ENCODE measurements at places on chromosomes 3 and 15.
A peak's percentile ranks its signal among the peaks of the same experiment; 100 is the strongest.

DNA sequence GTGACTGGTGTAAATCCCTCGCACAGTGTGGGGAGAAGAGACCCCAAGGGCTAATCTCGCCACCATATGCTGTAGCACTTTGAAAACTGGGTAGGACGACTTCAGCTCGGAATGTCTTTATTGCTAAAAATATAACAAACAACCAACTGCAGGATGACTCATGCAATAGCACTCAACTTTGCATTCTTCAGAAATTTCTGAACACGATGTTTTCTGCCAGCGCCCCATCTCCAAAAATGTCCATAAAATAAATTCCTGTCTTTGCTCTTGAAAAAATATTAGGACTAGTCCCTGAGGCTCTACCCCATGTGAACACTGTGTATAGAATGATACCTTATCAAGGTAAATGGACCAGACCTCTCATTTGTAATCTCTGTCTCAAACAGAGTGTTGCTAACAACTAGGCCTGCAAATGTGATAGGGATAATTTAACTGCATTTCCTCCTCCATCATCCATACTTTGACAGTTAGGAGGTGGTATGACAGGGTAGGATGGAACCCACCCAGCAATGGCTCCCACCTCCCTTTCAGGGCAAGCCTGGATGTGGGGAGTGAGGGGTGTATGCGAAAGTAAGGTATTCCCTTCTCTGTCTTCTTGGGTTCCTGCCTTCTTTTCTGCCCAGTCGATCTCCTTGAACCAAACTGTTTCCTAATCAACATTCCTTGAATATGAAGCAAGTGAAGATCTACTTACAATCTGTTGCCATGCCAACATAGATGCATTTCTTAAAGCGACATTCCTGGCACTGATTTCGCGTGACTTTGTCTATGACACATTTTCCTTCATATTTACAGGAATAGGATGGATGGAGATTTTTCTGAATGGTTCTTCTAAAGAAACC is 201.1 kb downstream of the NR1D2 start:
- peak; percentile 93 for DNase-seq

DNA sequence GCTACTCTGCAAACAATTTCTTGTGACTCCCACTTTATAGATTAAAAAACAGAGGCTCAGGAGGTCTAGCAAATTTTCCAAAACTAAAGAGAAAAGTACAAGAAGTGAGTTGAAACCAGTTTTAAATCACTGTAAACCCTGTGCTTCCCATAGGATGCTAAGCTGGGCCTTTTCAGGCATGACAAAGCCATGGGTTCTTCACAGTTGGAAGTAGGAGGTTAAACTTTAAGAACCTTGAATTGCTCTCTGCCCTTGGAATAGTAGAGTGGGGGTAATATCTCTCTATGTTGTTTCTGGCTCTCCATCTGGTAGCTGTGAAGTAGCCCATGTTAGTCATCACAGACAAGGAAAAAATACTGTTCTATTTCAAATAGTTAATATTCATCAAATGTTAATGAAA is 193.6 kb upstream of the SATB1 start:
- no peak for DNase-seq

- DNase-seq, result no peak
These were observed 14.7 kb downstream of the TIMP4 start for GRCh38 chr3:12143949-12144504.

DNA sequence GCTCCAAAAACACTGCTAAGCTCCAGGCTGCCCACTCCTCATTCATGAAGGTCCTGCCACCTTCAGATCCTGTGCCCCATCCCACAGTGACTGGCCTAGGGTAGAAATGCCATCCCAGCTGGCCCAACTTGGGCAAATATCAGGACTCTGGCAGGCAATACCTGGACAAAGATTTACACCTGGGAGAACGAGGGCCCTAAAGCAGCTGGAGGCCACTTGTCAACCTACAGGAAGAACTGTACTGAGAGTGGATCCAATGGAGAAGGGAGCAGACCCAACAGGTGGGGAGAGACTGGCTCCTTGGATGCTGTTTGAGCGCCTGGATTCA is 57.1 kb upstream of the GATA2 start:
- no peak for DNase-seq

DNA sequence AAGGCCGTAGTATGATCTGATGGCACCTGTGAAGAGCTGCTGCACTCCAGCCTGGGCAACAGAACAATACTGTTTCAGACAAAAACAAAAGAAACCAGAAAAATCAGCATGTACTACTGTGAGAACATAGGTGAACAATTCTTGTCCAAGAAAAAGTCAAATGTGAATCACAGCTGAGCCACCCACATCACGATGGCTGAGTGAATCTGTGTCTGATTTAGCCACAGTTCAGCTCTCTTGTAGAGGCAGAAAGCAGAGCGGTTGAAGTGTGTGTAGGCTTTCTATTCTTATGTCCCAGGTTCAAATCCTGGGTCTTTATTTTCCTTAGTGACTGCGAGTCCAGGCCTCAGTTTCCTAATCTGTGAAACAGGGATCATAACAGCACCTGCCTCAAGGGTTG is 4.4 kb upstream of the FURIN start:
- no peak for DNase-seq

DNA sequence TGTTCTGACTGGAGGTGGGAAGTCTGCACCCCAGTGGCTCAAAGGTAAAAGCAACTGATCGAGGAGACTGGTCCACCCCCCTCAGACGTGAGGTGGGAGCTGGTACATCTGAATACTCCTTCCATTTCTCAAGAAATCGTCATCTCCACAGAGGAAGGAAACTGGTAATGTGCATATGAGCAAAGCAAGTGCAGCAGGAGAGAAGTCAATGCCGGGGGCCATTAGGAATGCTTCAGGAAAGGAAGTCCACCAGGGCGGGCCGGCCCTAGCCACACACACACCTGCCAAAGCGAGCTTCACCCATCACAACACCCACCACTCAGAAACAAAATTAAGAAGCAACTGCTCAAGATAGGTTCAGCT is 8.5 kb downstream of the TBC1D2B start:
- DNase-seq, result no peak

DNA sequence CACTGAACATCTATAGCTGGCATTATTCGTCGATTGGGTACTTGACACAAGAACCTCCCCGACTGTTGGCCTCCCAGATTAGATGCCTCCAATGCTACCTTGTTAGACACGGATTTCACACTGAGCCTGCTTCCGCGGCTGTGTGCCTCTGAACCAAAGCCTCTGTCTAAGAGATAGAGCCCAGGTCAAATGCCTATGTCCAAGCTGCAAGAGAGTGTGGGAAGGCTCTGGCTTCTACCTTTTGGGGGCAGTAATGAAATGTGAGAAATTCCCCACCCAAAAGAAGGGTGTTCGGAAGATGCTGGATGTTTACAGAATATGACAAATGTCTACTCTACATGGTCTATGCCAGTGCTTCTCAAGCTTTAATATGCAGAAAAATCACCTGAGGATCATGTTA is 2.0 kb upstream of the RPUSD2 start:
- DNase-seq, result no peak

- no peak for DNase-seq
These were observed 19.3 kb upstream of the LZTFL1 start for GRCh38 chr3:45861043-45861719.

GRCh38 chr3:45677033-45677446 is 12.2 kb upstream of the SACM1L start:
- DNase-seq, result no peak

DNA sequence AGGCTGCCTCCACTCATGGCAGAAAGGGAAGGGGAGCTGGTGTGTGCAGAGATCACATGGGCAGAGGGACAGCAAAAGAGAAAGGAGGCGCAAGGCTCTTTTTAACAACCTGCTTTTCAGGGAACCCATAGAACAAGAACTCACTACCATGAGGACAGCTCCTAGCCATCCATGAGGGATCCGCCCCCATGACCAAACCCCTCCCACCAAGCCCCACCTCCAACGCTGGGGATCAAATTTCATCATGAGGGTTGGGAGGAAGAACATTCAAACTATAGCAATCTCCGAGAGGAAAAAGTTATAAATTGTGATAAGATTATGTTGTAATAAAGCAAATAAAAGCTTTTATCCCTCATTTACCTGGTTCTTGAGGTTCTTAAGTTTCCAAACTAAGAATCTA is 84.7 kb upstream of the LMCD1 start:
- DNase-seq, result peak; percentile 27

- DNase-seq, result no peak
These were observed 158.2 kb downstream of the ZNF385D start for GRCh38 chr3:21592828-21593227.

- no peak for DNase-seq
These were observed 22.5 kb upstream of the SPTSSB start for GRCh38 chr3:161393803-161394202.

GRCh38 chr3:10962481-10963036 is 30.0 kb upstream of the SLC6A1 start:
- no peak for DNase-seq

GRCh38 chr3:8538913-8539312 is 37.3 kb downstream of the LMCD1 start:
- no peak for DNase-seq

- DNase-seq, result no peak
These were observed 467 bp downstream of the PIF1 start for GRCh38 chr15:64824929-64825430.

DNA sequence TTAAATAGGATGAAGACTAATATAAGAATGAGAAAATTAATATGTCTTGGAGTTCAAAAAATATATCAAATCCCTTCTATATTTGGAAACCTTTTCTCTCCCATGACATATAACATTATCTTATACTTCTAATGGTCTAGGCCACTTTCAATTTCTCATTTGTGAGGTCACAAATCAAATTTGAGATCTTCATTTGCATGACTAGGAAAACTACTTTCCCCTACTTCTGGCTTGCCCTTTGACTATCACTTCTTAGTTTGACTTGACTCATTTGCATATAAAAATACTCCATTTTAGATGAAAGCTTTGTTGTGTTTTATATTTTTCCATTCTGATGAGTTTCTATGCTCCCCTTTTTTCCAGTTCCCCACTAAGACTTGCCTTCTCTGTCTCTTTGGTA is 598.6 kb upstream of the TBL1XR1 start:
- DNase-seq, result no peak

GRCh38 chr3:127689266-127689860 is 16.6 kb downstream of the ABTB1 start:
- DNase-seq, result no peak

- DNase-seq, result no peak
These were observed 21.6 kb downstream of the P2RY14 start for GRCh38 chr3:151256749-151257148.

GRCh38 chr3:189961522-189962161 is 159.1 kb downstream of the P3H2 start:
- DNase-seq, result peak; percentile 66

- no peak for DNase-seq
These were observed 182.8 kb downstream of the ROBO2 start for GRCh38 chr3:77222701-77223100.

DNA sequence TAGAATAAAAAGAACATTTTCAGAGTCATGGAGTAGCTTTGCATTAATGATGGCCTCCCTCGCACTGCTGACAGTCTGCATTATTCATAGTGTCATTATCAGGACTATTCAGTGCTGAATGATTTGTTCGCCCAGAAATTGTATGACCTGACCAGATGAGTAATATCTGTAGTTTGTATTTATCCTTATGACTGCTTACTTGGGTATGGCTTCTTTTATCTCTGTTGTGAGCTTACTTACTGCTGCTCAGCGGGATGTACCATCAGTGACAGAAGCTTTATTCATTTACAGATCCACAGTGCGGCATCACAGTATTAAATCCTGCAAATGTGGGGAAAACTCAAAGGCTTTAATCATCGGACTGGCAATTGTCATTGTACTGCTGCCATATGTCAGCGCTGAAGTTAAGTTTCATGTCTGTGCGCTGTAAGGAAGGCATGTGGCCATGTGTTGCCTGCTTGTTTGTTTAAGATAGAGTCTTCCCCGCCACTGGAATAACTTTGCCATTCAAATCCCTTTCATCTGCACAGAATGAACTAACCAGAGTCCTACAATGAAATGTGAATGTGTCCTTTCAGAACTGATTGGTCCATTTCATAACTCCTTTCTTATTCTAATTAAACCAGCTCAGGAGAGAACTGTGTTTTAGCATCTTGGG is 262.2 kb downstream of the CHL1 start:
- DNase-seq, result no peak

GRCh38 chr3:165195241-165195639 is 944 bp downstream of the SLITRK3 start:
- no peak for DNase-seq

DNA sequence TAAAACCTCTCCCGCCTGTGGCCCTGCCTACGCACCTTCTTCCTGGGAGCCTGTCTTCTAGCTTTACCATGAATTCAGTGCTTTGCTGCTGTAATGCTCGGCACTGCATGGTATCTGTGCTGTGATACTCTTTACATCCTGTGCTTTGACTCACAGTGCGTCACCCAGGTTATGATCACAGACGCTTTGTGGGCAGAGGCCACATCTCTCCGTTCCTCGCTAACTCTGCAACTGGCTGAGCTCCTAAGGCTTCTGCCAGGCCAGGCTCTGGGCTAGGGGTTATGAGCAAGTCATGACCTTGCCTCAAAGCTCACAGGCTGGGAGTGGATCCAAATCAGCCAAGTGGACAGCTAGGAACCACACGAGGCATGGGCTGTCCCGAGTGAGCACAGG is 23.2 kb downstream of the SPTBN5 start:
- no peak for DNase-seq

- no peak for DNase-seq
These were observed 10.2 kb upstream of the ITPKA start for GRCh38 chr15:41483519-41483918.

- no peak for DNase-seq
These were observed 464.3 kb upstream of the RGMA start for GRCh38 chr15:93553167-93553935.

All from HS-27A (cell line).